ENCODE measurements at places on chromosomes 7 and 10.

GRCh38 chr10:126235091-126235978 is 152.9 kb downstream of the ADAM12 start:
- DNase-seq, result no peak

- no peak for DNase-seq
Observed at GRCh38 chr7:140650367-140650766, 9.8 kb upstream of the DENND2A start.

DNA sequence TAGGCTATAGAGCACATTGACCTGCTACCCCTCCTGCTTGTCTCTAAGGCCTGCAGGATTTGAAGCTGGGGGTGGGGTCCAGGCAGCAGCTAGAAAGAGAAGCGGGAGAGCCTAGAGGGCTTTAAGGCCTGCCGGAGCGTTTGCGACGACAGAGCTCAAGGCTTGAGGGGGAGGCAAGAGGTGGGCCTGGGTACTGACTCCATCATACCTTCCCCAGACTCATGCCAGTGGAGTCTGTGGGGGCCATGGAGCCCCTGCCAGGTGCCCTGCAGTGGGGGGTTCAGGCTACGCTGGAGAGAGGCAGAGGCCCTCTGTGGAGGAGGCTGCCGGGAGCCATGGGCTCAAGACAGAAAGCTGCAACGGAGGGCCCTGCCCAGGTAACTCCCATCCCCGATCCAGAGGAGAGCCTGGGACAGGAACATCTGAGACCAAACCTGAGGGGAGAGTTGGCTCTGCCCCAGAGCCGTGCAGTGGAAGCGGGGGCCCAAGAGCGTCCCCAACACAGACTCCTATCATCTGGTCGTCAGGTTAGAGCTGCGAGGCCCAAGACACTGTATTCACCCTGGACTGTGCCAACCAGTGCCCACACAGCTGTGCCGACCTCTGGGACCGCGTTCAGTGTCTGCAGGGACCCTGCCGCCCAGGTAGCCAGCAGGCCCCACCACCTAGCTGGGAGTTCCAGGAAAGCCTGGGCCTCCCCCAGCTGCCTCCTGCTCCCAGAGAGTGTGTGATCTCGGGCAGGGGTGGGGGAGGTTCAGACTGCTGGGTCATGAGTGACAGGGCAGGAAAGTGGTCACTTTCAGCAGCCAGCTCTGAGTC is 13.2 kb upstream of the ZNF862 start:
- DNase-seq, result no peak

GRCh38 chr7:87960239-87960638 is 26.2 kb downstream of the ADAM22 start:
- no peak for DNase-seq

DNA sequence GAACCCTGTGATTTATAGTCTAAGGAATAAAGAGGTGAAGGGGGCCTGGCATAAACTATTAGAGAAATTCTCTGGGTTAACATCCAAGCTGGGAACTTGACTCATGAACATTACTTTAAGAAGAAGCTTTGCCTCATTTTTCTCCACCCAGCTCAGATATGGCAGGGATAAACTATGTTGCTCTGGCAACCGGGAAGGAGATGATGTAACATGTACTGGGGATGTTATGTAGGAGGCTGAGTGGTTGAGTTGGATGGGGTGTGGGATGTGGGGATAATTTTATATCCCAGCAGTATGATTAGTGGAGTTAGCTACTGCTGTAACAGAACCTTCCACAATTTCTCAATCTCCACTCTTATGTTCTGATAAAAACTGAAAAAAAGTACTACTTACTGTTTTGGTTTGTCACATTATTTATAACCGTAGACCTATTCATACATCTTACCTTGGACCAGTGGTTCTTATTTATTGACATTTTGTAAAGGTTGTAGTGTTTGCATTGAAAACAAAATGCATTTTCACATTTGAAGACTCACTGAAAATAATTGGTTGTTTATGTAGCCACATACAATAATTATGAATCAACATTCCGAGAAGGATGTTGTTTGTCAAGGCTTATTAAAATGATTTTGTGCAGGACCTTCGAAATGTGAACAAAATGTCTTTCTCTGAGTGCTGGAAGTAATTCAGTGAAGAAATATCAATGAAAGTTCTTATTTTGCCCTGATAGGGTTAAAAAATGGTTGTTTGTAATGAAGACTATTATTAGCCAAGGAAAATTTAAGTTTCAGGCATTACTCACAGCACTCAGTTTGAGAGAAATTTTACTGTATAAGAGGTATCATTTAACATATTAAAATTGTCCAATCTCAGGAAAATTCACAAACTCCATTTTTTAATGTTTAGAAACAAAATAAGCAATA is 1.3 kb downstream of the OR2F2 start:
- no peak for DNase-seq

- no peak for DNase-seq
Observed at GRCh38 chr7:30411897-30412296, 66.7 kb downstream of the NOD1 start.

DNA sequence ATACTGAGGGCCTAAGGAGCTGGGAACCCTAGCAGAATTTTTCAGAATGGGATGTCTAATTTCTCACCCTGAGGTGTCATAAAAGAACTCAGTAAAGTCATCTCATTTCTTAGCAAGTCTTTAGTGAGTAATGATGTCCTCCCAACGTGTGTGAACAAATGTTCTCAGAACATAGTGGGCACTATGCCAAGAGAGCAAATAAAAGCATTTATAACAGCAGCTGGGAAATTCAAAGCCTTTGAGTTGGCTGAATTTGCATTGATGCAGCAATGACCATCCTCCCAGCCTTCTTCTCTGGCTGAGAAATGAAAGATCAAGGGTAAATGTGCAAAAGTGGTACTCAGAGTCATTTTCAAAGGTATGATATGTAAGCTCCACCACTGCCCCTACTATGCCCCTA is 109.4 kb downstream of the FAM107B start:
- peak; percentile 61 for DNase-seq

DNA sequence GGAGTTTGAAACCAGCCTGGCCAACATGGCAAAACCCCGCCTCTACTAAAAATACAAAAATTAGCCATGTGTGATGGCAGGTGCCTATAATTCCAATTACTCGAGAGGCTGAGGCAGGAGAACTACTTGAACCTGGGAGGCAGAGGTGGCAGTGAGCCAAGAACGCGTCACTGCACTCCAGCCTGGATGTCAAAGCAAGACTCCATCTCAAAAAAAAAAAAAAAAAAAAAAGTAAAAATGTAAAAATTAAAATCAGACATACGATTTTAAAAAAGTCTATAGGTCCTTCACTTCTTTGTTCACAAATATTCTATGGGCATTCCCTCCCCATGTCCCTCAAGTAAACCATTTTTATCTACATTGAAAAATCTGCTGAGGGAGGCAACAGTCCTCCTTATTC is 34.9 kb upstream of the TLL2 start:
- peak; percentile 73 for DNase-seq

GRCh38 chr7:2079332-2080059 is 153.2 kb downstream of the MAD1L1 start:
- no peak for DNase-seq

DNA sequence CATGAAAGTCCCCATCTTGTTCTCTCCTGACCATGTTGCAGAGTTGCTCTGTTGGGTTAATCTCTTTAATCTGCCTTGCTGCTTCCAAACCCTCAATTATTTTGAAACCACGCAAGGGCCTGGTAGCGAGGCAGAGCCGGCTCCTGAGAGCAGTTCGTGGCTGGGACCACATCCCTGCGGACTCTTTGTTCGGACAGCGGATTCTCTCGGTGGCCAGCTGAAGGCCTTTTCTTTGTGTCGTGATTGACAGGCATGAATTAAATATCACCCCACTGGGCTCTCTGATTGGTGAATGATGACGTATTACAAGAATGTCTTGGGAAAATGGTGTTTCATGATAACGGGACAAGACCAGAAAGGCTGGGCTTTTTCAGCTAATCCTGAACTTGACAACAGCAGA is 66.9 kb upstream of the ARHGAP21 start:
- DNase-seq, result no peak

- no peak for DNase-seq
Observed at GRCh38 chr10:109430043-109430760, 493.1 kb downstream of the XPNPEP1 start.

GRCh38 chr10:43315535-43316207 is 48.8 kb upstream of the RASGEF1A start:
- DNase-seq, result no peak

DNA sequence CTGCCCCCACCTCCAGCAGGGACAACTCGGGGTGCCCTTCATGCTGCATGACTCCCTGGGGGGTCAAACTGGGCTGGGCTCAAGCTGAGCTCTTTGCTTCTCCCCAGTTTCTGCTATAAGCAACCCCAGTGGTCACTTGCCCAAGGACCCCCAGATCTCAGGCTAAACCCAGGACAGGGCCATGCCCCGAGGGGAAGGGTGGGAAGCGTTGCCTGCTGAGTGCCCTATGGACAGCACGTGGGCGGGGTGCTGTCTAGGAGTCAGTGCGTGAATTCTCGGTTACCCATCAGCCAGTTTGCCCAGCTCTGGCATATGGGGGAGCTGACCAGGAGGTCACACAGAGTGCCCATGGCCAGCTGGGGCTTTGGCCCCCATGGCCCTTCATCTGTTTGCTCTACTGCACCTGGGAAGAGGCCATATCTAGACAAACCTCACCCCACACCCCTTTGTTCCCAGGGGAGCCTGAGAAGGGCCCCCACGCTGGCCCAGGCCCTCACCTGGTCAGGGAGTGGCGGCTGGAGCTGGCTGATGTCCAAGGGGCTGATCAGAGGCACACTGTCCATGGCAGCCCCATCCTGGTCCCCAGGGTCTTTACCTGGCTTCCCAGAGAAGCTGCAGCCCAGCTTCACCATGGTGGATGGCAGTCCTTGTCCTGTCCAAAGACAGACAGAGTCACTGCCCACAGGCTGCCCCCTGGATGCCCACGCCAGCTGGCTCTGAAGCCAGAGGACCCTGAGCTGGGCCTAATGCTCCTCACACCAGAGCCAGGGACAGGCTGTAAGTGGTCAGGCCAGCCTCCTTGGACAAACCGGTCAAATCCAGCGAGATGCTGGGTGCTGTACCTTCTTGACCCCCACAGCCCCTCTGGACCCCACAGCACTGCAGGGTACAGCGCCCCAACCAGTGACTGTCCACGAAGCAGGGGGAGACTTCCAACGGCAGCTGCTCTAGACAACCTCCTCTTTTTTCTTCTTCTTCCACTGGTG is 8.0 kb downstream of the CALY start:
- no peak for DNase-seq

- DNase-seq, result no peak
Observed at GRCh38 chr7:138125598-138126111, 49.4 kb downstream of the AKR1D1 start.

- DNase-seq, result no peak
Observed at GRCh38 chr10:12482587-12482986, 133.2 kb downstream of the CAMK1D start.

DNA sequence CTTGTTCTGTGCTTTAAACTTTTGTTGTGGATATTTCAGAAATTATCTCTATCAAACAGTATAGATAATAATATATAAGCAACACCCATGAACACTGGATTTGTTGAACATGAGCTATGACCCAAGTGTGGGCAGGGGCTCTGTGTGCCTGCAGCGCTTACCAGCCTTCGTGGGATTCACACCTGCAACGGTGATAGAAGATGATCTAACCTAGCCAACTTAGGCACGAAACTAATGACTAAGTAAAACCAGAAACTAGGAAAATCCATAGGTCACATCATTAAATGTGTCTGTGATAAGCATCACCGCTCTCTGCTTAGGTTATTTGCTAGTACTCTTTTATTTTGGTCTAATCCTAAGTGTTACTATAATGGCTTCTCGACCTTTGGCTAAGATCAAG is 18.0 kb downstream of the SPAG6 start:
- DNase-seq, result no peak

DNA sequence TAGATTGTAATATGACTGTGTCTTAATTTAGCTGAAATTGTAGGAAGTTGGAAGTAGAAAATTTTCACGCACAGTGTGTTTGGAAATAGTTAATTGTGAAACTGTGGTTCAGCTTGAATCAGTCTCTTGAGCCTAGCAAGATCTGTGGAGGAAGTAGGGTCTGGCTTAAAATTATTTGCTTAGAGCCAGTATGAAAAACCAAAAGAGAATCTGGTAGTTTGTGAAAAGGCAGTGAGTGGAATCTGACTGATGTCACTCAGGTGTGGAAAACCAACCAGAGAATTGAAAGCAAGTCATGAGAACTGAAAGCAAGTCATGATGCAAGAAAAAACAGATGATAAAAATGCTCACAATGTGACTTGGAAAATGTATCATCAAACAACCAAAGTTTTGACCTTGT is 11.5 kb downstream of the LIPJ start:
- DNase-seq, result no peak

- no peak for DNase-seq
Observed at GRCh38 chr10:43939389-43939938, 290.8 kb upstream of the ZNF32 start.

DNA sequence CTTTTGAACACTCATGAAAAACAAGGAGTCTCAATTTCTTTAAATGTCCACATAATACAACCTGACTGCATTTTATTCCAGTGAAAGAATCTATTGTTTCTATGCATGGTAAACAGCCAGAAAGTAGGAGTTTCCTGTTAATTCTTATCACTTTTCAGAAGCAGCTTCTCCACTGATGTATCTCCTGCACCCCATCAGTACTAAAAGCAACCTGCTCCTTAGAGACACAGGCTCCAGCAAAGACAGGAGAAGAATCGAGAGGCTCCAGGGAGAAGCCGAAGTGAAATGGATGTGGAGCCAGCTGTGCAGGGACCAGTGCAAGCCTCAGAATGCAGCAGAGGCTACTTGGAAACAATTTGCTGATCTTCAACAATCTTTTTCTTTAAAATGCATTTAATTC is 16.4 kb upstream of the C10orf120 start:
- DNase-seq, result no peak

DNA sequence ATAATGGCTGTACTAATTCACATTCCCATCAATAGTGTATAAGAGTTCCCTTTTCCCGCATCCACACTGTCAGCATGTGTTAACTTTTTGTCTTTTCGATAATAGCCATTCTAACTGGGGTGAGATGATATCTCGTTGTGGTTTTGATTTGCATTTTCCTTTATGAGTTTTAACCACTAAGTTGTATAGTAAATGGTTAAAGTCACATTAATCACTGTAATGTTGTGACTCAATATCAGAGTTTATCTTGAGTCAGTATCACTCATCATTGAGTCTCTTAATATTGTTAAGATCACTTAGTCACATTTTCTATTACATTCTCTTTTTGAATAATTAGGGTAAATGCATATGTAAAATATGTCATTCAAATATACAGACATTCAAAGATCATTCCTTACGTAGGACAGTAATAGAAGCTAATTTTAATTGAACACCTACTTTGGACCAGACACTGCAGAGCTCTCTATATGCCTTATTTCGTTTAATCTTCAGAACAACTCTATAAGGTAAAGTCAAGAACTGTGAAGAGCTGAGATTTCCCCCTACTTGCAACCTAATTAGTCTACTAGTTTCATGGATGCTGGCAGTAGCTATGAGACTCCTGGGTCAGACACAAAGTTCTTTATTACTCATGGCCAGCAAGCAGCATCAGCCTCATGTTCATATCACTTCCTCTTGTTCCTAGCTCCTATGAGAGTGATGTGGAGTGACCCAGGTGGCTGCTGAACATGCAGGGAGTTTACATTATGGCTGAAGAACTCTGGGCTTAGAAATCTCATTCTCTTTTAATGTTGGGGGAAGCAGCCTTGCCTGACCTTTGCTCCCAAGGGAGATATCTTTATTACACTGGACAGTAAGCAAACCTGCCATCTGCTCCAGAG is 30.5 kb downstream of the CREB5 start:
- no peak for DNase-seq

All from NCI-H1105 (cell line).